Eye (tissue), 1 donor: ENCODE measurements at places on chromosomes 2 and 18.

DNA sequence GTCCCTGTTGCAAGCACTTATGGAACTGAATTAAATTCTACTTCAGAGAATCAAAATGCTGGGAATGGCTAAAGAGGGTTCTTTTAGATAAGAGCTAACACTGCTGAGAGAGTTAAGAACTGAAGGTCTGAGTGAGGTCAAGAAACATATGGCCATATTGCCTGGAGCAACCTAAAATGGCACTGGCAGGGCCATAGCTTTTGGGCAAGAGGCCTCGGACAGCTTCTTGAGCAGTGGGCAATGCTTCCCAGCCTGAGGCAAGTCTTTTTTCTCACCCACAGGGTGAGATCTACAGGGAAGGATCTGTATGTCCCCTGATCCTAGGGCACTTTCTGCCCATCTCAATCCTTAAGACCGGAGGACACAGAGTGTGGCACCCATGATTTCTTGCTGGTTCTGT lies 244.6 kb upstream of the NT5C1B start:
- no peak for DNase-seq

DNA sequence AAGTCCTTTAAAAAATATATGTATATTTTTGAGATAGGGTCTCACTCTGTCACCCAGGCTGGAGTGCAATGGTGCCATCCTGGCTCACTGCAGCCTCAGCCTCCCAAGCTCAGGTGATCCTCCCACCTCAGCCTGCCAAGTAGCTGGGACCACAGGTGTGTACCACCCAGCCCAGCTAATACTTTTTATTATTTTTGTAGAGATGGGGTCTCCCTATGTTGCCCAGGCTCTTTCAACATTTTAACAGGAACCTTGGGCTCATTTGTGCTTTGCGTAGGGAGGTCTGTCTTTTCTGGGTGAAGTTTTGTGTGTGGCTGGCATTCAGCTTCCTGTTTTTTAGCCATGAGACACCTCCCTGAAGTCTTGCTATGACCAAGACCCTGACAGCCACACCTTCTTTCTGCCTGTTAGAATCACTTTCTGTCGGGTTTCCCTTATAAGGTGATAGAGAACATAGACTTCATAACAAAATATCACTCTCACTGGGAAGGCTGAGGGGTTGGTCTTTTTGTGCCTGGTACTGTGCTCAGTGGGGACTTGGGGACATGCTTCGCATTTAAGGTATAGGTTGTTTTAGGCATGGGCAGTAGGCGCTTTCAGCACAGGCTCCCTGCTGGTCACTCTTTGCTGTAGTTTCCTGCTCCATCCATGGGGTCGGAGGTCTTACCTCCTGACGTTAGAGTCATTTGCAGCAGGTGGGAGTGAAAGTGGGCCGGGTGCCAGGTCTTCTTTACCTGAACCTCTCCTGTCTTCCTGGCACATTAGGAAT lies 3.4 kb downstream of the RAB31 start:
- no peak for DNase-seq

- peak; percentile 89 for DNase-seq
Observed at GRCh38 chr2:179263446-179264367, 925 bp downstream of the SESTD1 start.

- DNase-seq = no peak
Observed at GRCh38 chr2:84705858-84706257, 175.0 kb downstream of the TRABD2A start.

DNA sequence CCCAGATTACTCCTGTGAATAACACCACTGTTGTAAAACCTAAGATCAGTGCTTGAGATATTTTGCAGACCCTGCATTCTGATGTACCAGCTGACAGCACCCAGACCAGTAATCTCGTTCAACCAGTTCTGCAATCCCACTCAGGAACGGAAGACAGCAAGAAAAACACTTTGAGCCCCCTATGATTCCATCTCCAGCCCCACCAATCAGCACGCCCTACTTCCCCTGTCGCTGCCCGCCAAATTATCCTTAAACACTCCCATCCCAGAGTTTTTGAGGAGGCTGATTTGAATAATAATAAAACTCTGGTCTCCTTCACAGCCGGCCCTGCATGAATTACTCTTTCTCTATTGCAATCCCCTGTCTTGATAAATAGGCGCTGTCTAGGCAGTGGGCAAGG lies 173.9 kb upstream of the CDH2 start:
- no peak for DNase-seq

DNA sequence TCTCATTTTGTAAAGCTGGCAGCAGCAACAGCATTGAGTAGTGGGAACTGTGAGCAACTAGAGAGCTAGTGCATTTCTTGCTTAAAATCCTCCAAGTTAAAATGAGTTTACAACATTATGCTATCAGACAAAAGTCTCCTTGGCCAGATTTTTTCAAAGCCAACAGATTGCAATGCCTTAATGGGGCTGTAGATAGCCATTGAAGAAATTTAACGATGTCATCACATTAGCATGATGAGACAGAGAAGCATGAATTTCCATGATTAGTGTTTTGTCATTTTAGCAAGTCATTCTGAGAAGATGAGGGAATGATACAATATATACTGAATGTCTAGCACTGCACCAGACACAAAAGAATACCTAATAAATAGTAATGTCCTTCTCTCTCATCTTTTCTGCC lies 307.5 kb upstream of the REG3G start:
- DNase-seq = peak; percentile 9

GRCh38 chr2:217440000-217440399 lies 562.8 kb downstream of the TNS1 start:
- DNase-seq = no peak

DNA sequence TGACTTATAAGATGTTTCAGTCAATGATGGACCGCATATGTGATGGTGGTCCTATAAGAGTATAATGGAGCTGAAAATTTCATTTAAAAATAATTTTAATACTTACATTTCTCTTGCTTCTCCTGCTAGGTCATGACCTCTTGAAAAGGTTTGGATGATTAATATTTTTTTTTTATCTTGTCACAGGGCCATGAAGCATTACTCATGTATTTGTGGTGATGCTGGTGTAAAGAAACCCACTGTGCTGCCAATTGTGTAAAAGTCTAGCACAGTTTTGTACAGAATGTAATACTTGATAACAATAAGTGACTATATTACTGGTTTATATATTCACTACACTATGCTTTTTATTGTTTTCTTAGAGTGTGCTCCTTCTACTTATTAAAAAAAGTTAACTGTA lies 124.2 kb upstream of the CELF4 start:
- DNase-seq = no peak

- no peak for DNase-seq
Observed at GRCh38 chr2:14148216-14148615, 484.3 kb upstream of the LRATD1 start.

DNA sequence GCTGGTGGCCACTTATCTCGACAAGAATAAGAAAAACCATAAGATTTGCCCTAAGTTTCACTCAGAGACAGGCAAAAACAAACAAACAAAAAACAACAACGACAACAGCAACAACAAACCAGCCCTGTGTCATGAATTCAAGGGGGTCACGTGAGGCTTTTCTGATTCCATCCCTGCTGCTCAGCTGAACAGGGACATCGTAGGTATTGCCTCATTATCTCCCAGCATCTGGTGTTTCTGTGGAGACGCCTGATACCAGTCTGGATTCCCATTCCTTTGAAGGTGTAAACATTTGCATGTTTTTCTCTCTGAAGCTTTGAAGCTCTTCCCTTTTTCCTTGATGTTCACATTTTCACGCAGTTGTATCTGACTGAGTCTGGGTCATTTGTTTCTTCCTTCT lies 117.4 kb downstream of the KCNF1 start:
- DNase-seq = no peak
